Amygdala (tissue), 56 donors: ENCODE measurements at places on chromosomes 2 and 18.

- DNase-seq, result no peak
Observed at GRCh38 chr2:30491225-30491624, 44.2 kb downstream of the LCLAT1 start.

GRCh38 chr2:197184959-197185586, 125.5 kb downstream of the ANKRD44 start:
- DNase-seq, result peak; percentile 29

DNA sequence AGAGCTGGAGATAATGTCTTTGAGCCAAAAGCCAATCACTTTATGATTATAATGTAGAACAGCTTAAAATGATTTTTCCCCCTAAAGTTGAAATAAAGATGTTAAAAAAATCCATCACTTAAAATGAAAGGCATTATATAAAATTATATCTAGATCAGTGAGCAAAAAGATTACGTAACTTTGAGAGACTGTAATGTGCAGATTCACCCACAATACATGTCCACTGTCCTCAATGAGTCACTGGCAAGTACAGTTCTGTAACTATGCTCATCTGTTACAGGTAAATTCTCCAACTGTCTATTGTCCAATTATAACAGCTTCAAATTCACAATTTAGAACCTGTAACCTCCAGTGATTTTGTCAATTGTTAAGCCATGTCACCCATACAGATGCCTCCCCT, 19.0 kb downstream of the FAM161A start:
- DNase-seq, result no peak

- no peak for DNase-seq
Observed at GRCh38 chr2:180990794-180991193, 10.4 kb downstream of the UBE2E3 start.

GRCh38 chr2:240298803-240299709, 136.4 kb upstream of the GPC1 start:
- DNase-seq, result no peak
